ENCODE measurements at places on chromosomes 2 and 18.

DNA sequence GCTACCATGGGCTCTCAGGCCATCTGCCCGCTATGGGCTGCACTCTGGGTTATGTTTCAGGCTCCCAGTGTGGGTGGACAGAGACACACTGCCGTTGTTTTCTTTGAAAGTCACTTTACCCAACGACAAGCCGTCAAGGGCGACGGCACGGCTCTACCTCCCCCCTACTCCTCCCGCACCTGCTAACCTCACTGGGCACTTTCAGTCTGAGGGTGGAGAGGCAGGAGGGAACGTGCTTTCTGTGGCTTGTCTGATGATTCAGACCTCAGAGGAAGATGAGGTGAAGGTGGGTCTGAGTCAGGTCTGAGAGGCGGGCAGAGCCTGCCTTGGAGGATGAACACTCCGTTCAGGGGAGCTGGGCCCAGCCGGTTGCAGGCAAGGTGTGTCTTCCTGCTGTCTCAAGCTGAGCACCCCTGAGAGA lies 147.6 kb upstream of the HDAC4 start:
- no peak for DNase-seq

- DNase-seq = peak; percentile 4
Observed at GRCh38 chr2:116979916-116980764, 834.4 kb upstream of the DDX18 start.

DNA sequence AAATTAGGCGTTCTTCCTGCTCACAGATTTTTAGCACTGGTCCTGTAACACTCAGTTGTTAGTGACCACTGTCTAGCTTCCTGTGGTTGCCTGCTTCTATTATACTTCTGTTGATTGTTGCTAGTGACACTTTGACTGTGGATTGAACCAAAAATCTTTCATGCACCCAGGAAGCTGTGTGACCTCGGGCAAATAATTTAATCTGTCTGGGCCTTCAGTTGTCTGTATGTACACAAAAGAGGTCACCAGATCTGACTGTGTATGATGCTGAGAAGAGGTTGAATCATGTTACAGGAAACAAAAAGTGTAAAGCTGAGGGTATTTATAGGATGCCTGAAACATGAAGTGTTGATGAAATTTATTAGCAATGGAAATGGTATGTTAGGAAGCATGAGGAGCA lies 12.7 kb downstream of the ICOS start:
- DNase-seq = no peak

GRCh38 chr2:11220445-11220844 lies 65.2 kb downstream of the SLC66A3 start:
- no peak for DNase-seq

- DNase-seq = no peak
Observed at GRCh38 chr2:231932711-231932970, 6.4 kb upstream of the NPPC start.

DNA sequence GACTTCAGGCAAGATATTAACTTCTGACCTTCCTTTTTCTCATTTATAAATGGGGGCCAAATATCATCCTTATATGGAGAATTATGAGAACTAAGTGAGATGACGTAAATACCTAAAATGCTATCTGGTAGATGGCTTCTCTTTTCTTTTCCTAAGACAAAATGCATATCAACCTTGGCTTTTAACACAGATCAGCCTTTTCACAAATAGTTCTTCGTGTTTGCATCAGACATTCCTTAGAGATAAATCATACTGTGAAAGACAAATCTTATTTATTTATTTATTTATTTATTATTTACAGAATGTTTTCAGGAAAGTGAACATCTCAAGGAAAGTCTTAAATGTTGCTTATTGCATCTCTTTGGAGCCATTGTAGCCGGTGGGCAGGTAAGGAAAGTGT lies 62.8 kb downstream of the NBEAL1 start:
- no peak for DNase-seq

DNA sequence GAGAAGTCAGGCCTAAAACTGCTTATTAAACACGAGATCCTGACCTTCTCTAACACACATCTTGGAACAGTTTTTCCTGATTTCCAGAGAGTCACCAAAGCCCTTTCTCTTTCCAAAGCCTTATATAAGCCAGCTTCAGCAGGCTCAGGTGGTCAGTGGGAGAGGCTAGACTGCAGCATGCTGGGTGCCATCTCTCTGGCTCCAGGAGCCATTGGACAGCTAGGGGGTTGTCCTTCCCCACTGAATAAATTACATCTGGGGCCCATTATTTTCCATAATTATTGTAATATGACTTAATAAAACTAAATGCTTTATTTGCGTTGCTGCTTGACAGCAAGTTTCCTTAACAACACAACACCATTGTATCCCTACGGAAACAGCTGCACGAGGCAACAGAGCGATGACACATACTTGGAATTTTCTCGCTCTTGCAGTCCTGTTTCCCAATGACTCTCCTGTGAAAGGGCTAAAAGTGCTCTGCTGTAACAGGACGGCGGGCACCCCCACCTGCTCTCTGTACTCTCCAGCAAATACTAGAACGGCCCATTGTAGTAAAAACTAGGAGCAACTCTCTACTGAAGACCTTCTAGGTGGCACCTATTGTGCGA lies 160.6 kb downstream of the RNF144A start:
- peak; percentile 70 for DNase-seq
